ENCODE measurements at places on chromosomes 1 and 21.

DNA sequence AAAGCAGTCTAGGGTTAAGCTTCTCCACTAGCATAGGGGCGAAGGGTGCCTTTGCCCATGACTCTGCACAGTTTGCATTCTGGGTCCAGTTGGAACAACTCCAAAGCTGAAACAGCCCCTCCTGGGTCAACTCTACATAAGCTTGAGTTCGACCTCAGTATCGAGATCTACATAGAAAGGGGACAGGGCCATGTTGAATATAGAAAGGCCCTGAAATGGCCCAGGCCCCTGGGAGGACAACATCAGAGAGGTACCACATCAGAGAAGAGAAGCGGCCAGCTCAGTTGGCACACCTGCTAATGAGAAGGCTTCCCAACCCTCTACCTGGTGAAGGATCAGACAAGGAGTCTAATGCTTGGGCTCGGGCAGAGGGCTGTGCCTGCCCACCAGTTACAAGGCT, 1.6 kb downstream of the DENND2D start:
- DNase-seq, result no peak

- no peak for DNase-seq
Measured at GRCh38 chr21:23008601-23009202, 2010.5 kb downstream of the NCAM2 start.

DNA sequence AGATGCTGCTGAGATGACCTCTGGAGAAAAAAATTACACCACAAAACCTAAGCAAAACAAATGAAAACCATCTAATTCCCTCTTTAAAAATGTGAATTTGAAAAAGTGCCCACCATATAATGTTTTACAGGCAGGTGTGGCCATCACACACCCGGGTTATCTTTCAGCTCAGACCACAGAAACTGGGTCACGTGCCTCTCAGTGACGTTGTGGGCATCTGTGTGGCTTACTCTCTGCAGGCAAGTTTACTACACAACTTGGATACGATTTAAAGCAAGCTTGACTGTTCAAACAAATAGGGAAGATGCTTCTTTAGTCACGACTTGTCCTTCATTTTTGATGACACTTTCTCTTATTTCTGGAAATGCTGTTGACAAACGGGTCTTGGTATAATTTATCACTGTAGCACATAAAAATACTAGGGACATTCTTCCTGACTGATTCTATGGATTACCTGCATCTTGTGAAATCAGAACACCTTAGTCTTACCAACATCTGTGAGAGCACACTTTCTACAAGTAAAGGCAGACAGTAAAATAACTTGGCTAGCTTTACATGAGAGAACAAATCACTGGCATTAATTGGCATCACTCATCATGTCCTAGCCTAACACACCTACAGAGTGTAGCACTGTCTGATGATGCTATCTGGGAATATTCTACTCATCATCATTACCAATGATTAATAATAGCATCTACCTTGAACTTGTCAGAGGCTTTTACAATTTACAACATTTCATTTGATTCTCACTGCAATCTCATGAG, 89.3 kb upstream of the EDEM3 start:
- no peak for DNase-seq

GRCh38 chr1:58155418-58156123, 391.0 kb downstream of the OMA1 start:
- DNase-seq, result peak; percentile 35
